GM10248 (cell line): ENCODE measurements at places on chromosomes 1 and 21.

GRCh38 chr1:201503397-201504176, 3.3 kb downstream of the CSRP1 start:
- DNase-seq: no peak

- DNase-seq: peak; percentile 79
These were observed 26.3 kb upstream of the IER5 start for GRCh38 chr1:181061891-181062835.

DNA sequence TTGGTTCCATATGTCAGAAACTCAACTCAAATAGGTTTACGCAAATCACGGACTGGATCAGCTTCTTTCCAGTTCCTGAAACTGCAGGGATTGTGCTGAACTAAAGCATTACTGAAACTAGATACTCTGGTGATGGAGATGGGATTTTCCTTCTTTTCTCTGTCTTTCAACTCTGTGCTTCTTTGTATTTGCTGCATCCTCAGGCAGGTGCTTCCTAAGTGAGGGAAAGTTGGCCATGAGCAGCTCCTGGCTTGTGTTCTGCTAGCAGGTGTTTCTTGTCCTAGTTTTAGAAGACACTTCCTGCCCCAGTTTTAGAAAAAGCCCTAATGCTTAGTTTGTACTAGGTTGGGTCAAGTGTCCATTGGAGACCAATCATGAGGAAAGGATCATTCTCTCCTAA, 86.7 kb upstream of the USP24 start:
- no peak for DNase-seq

DNA sequence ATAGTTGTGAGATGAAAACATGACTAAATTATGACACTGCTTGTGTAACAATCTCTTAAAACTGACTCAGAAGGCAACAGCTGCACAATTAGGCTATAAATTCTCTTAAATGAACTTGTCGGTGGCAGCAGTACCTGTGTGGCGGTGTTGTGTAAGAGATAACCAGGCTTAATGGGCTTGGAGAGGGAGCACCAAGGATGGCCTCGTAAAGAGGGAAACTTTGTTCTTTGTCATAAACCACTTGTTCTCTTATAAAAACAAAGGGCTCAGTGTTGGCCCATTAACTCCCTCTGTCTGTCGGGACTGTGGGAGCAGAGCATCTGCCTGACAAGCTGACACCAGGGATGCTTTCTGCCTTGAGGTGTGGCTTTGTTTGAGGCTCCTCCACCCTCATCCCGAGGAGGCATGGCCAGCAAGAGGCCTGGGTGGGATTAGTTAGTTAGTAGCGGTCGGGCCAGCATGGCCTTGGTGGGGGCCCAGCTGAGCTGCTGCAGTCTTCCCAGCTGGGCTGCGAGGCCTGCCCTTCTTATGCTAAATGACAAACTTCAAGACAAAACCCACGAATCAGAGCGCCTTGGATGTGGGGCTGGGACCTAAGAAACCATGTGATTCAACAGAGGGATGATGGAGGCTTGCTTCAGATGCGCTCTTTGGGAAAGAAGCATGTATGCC, 171.4 kb downstream of the CAMTA1 start:
- DNase-seq: no peak

DNA sequence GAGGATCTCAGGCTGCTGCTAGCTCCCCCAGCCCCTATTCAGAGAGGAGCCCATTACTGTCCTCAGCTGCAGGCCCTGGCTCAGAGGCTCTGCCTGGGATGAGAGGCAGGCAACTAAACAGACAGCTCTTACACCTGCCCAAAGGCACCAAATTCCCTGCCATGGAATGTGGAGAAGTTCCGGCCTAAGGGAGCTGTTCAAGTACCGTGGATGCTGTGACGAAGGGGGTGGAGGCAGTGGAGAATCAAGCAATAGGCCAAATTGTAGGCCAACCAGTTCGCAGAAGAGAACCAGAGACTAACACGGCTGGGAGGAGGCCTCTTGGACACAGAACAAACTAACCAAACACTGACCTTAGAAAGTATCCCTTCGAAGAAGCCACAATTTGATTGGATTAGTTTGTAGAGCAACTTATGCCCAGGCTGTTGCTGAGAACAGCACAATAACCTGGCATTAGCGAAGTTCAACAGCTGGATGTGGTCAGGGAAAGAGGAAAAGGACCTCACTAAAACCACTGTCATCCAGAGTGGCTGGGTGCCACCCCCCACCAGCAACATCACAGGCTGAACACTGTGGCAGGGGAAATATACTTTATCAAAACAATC, 3.6 kb downstream of the C1orf174 start:
- DNase-seq: no peak

- DNase-seq: no peak
These were observed 78.2 kb upstream of the COA6 start for GRCh38 chr1:234295068-234295467.

DNA sequence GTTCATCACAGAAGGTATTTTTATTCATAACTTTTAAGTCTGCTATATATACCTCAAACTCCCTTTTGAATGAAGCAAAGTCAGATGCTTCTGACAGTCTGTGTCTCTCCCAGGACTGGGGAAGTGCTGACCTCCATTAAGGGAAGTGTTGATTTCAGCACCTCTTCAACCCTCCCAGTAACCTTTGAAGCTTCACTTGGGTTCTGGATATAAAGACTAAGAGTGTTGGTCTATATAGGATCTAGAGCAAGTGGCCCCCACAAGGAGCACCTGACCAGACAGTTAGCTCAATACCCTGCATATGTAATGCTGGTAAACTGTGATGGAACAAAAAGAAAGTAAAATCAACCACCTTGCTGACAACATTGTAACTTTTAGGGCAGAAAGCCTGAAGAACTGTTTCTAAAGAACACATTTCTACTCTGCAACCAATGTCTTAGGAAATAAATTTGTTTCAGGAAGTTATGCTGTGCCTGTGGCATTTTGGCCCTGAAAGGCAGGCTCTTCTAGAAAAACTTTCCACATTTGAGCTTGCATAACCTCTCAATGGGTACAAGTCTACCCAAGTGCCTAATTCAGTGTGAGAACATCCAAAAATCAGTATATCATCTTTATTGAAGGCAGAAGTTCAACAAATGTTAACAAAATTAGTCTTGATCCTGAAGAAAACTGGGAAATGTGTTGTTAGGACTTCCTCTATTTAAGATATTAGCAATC, 865 bp upstream of the PTPN22 start:
- DNase-seq: no peak

GRCh38 chr21:9739240-9739639, 782.1 kb upstream of the TPTE start:
- no peak for DNase-seq

DNA sequence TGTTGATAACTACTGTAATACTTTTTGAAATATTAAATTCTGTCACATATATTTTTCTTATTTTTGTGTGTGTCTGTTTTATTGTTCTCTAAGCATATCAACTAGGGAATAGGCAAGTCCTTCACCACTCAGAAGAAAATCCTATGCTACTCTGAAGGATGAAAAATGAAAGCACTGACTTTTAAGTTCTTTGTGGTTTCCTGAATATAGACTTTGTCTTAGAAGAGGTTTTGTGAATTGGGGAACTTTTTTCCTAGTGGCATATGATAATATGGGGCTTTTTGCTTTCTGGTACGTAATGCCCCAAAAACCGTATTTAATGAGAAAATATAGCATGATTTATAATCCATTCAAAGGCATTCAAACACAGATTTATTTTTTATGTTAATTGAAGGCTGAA, 136.0 kb downstream of the SNX7 start:
- no peak for DNase-seq

GRCh38 chr1:11062965-11063401, 3.2 kb upstream of the SRM start:
- peak; percentile 71 for DNase-seq

GRCh38 chr1:88647749-88648415, 36.2 kb upstream of the PKN2 start:
- no peak for DNase-seq

GRCh38 chr1:207002724-207003146, 29.8 kb downstream of the C1orf116 start:
- no peak for DNase-seq
